Fibroblast of mammary gland (primary cell): ENCODE measurements at places on chromosomes 11 and 22.

DNA sequence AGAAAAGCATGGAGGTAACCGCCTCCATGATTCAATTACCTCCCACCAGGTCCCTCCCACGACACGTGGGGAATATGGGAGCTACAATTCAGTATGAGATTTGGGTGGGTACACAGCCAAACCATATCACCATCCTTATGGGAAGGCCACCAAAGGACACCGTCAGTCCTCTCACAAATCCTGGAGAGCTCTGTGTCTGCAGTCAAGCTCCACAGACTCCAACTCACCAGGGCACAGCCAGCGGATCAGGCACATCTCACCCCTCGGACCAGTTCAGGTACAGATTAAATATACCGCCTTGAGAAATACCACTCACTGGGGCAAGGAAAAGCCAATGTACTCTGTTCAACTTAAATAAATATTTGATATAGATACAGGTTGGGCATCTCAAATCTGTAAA, 100.3 kb downstream of the MICAL3 start:
- no peak for DNase-seq

GRCh38 chr11:74784726-74785125, 36.1 kb downstream of the RNF169 start:
- DNase-seq, result no peak

- DNase-seq, result peak; percentile 30
These were observed 39.1 kb upstream of the SPTBN2 start for GRCh38 chr11:66768088-66768521.

DNA sequence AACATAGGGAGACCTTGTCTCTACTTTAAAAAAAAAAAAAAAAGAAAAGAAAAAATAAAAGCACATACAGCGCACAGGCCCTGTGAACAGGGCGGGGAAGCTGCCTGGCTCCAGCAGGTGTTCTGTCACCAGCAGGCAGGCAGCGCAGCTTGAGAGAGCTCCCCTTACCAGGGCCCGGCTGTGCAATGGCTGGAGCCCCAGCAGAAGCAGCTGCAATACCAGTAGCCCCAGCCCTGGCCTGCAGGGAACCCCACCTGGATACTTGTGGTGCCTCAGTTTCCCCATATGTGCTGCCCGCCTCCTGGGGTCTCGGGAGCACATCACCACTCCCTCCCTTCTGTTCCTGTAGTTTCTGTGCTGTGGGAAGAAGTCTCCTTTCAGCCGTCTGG, 12.3 kb downstream of the TSPAN32 start:
- no peak for DNase-seq

DNA sequence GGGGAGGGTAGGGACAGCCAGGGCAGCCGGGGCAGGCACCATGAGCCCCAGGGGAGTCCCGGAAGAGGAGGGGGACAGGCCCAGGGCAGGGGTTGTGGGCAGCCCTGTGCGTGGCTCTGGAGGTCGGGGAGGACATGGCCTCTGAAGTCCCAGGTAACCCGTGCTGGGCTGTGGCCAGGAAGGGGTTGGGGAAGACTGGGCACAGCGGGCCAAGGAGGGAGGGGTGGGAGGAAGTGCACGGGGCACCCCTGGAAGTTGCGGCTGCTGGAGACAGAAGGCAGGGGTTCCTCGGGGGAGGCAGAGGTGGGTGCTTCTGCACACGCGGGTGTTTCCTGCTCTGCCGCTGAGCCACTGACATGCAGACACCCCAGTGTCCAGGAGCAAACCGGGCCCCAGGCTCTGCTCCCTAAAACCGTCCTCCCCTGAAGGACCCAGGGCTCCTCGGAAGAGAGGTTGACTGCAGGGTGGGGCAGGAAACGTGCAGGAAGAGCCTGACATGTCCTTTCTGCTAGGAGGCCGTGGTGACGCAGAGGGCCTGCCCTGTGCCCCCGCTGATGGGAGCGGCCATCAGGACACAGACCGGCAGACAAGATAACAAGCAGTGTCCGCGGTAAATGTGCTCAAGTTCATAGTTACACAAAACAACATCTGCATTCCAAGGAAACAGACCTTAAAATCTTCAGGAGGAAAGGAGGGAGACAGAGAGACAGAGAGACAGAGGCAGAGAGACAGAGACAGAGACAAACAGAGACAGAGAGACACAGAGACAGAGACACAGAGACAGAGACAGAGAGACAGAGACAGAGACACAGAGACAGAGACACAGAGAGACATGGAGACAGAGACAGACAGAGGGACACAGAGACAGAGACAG, 5.7 kb downstream of the TNNI2 start:
- peak; percentile 25 for DNase-seq

DNA sequence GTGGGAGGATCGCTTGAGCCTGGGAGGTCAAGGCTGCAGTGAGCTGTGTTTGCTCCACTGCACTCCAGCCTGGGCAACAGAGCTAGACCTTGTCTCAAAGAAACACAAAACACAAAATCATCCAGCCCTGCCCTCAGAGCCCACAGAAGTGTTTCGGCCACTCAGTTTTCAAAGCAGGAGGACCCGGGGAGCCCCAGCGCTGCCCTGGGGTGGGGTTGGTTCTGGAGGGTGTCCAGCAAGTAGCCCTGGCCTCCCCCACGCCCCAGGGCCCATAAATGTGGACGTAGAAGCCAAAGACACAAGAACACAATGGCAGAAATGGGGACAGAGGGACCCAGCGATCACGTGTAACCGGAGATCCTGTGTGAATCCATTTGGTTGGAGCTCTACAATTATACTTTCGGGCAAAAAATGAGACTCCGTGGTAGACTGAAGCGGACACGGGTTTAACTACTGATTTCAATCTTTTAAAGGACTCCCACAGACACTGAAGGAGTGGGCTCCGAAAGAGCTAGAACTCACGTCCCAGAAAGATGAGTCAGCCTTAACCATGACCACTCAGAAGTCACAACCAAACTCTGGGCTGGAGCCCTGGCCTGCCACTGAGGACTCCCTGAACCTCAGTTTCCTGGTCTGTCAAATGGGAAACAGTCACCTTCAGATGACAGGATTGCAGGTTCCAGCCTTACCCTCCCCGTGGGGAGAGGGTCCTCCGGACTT, 9.0 kb upstream of the CYTH4 start:
- DNase-seq, result peak; percentile 78

DNA sequence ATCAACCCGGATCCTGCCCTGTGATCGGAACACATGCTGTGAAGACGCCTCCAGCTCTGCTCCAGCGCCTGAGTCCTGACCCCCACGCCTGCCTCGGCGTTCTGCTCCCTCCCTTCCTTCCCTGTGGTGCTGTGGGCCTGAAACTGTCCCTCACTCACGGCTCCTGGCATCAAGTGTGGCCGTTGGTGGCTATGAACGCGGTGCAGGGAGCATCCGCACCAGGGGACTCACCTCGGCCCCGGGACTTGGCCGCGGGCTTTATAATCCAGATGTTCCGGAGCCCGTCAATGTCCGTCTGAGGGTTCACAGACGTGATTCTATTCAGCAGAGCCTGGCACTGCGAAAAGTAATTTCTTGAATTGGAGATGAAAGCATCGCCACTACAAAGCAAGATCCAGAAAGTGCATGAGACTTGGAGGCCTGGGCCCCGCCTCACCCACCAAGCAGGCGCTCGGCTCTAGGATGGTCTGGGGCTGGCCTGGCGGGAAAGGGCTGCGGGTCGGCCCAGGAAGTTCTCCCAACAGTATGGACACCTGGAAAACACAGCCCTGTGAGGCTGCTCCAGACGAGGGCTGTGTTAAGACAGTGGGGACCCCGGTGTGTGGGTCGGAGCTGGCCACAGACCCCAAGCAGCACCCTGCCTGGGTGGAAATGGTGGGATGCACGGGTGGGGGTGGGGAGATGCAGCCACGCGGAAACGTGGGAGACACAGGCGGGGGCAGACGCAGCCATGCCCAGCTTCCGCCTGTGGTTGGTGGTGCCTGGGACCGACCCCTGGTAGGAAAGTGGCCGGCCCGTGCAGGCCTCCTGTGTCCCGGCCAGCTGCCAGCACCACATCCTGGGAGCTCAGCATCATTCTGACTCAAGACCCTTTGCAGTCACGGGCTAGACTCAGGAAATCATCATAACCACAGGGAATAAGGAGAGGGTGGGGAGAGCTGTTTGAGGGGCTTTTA, 21.8 kb upstream of the IL17REL start:
- peak; percentile 24 for DNase-seq

GRCh38 chr11:119618208-119618909, 110.6 kb downstream of the NECTIN1 start:
- no peak for DNase-seq

DNA sequence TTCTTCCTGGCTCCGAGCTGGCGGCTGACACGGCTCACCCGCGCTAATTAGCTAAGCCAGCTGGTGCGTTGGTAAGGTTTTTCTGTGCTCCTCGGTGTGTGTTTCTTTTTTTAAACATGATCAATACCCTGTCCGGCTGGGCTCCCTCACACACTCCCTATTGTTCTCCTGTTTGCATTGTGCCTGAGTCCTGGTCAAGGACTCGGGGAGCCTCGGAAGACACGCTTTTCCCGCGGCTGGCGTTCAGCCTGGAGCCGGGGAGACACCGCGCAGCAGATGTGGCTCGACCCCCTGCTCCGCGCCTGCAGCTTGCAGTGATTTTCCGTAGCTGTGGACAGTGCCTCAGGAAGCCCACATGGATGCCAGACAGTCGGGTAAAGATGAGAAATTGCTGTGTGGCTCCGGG, 454.9 kb upstream of the CADM1 start:
- DNase-seq, result no peak

GRCh38 chr11:93743291-93743690, 1.8 kb downstream of the C11orf54 start:
- no peak for DNase-seq

DNA sequence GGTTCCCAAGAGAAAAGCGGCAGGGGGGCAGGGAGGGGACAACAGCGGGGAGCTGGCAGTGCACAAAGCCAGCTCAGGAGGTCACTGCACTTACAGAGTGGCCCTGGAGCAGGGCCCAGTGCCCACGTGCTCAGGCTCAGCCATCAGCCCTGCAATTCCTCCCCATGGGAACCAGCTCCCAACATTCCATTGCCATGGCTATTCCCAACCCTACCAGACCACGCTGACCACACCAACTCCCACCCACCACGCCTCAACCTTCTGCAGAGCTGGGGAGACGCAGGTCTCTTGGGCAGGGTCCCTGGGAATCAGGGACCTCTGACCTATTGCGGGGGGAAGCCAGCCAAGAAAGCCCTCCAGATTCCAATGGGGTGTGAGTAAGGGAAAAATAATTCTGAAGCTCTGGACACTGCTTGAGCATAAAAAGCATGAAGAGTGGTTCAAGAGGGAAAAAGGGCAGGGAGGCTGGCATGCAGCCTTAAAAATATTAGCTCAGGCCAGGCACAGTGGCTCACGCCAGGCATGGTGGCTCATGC, 38.3 kb upstream of the TFIP11 start:
- peak; percentile 92 for DNase-seq

DNA sequence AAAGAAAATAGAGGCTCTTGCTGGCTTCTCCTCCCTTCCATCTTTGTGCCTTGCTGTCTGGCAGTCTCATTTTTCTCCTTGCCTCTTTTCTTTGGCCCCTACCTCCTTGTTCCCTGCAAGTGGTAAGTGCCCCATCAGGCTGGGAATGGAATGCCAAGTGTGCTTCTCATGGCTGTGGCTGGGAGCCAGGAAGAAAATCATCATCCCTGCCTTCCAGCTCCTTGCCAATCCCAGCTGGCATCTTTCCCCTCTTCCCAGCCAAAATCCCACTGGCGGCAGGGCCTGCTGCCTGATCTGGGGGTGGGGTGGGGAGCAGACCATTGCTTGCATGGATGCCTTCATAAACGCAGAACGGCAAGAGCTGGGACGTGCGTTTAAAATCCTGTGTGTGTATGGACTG, 27.0 kb upstream of the SLC25A18 start:
- no peak for DNase-seq

DNA sequence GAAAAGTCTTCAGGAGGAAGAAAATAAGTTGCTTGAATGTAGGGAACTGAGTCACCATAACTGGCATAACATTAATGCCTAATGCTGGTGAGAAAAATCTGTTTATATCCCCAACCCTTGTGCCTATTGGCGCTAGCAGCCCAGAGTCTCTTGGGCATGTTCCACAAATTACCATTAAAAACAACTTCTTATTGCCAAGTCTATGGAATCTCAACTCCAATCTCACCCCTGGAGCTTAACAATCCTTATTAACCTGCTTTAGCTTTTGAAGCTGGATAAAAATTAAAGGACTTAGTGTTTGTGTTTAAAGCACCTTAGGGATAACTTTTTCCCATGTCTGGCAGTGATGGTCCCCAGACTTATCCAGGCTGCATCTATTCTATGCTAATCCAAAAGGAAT, 143.0 kb downstream of the APIP start:
- DNase-seq, result no peak

DNA sequence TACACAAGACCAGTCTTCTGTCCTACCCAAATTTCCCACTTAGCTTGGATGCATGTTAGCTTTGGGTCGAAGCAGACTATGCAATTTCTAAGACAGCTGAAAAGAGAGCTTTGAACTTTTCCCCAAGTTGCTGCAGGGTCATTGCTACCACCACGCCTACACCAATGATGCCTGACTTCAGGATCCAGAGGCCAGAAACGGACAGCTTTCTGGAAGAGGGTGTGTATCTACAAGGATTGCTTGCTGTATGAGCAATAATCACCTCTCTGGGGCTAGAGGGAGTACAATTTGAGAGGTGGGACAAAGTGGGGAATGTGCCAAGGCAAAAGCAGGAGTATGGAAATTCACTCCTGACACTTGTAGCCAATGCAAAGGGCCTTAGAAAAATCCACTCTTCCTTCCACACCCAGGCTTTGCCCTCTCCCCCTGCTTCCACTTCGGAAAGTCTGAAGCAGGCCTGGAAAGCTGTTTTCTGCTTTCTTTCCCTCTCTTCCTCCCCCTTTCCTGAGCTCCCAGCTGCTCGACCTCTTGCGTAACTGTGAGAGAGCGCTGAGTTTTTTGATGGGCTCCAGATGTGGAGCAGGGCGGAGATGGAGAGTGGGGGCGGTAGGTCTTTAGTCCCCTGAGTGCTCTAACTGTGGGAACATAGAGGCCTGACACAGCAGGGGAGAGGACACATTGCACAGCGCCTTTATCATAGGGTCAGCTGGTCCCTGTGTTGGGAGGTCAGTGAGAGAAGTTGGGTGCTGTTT, 2.1 kb upstream of the PHLDB1 start:
- peak; percentile 99 for DNase-seq

DNA sequence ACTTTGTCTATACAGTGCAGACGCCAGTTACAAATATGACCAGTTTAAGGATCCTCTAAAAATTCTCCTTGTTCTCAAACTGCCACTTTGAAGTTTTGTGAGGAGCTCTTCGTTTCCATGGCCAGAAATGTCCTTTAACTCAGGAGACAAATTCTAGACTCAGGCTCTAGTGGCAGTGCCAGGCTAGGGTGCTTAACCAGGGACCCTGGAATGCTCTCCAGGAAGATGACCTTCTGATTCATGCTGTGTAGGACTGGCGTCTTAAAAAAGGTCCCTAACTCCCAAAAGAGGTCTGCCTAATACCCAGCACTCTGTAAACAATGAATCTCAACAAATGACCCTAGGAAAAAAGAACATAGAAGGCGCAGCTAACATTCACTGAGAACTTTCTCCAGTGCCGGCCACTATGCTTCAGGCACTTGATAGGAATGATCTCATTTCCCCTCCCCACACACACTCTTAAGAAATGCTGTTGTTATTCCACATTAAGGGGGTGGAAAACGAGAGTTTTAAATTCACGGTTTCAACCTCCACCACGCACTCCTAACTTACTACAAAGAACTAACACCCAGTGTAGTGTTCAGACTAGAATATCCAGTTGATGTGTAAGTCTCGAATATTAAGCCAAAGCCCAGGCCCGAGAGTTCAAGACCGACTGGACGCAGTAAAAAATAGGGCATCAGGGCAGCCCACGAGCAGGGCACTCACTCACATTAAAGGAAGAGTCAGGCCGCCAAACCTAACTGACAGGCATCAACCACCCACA, 747 bp downstream of the NXF1 start:
- DNase-seq, result peak; percentile 47
